ENCODE measurements at places on chromosomes 3 and 15.

DNA sequence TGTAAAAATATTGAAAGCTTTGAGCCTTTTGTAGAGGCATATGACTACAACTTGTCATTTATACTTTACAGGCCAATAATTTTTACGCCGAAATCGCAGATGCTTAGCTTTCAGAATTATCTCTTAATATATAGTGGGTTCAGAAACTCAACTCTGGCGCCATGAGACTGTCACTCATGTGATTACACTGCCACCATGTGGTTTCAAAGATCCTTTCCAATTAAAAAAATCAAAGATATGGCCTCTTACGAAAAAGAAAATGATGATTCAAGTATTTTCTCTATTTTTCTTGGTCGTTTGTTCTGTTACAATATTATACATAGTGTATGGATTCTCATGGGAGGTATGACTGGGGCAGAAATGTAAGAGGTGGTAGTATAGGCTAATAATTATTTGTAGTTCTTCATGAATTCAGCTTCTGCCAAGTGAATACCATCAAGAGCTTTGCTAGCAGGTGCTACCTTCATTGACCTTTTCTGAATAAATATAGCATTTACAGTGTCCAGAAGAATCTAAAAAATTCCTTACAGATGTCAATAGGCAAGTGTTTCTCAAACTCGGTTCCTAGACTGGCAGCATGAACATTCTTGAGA, 751.7 kb upstream of the GOLIM4 start:
- no peak for DNase-seq

DNA sequence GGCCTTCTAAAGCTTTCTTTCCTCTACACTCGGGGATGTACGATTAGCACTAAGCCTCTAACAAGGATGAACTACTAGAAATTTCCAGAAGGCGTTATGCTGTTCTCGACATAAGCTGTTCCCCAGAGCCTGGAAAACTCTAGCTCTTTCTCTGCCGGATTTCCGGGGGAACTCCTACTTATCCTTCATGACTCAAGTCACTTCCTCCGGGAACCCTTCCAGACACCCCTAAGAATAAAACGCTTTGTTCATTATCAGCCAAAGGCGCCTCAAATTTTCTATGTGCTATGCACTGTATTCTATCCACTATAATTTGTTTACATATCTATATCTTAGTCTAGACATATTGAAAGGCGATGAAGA, 455 bp upstream of the SNAP23 start:
- no peak for DNase-seq

GRCh38 chr3:146589899-146590508, 15.1 kb downstream of the PLSCR5 start:
- no peak for DNase-seq

GRCh38 chr3:98039322-98040024, 4.4 kb upstream of the GABRR3 start:
- peak; percentile 49 for DNase-seq

Measured in stimulated activated CD4-positive, alpha-beta T cell treated with anti-CD3 and anti-CD28 coated beads, Interleukin-2, amount 100 ng/mL, for 4 hours (primary cell).